Hematopoietic multipotent progenitor cell treated with erythropoietin and hydrocortisone succinate and interleukin-3 and kit ligand, for 8 days (in vitro differentiated cells): ENCODE measurements at places on chromosomes 3 and 15.

DNA sequence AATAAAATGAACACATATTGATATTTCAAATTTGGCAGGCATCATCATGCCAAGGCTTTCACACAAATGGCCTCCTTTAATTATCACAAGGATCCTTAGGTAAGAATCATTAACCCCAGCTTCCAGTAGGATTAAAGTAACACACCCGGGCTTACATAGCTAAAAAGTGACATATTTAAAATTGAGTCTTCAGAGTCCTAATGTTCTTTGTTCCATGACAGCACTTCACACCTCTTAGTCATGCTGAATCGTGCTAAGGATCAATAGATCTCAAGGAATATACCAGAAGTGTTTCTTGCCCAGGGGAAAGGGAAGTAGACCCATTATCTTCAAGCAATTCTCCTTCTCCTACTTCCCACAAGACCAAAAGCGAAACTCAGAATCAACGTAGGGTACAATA lies 76.6 kb upstream of the SOX2 start:
- no peak for DNase-seq

GRCh38 chr3:37707428-37708372 lies 154.0 kb upstream of the CTDSPL start:
- DNase-seq = no peak

GRCh38 chr3:25420885-25421284 lies 7.2 kb upstream of the RARB start:
- no peak for DNase-seq

- no peak for DNase-seq
Observed at GRCh38 chr3:59381282-59381681, 331.5 kb upstream of the CFAP20DC start.

DNA sequence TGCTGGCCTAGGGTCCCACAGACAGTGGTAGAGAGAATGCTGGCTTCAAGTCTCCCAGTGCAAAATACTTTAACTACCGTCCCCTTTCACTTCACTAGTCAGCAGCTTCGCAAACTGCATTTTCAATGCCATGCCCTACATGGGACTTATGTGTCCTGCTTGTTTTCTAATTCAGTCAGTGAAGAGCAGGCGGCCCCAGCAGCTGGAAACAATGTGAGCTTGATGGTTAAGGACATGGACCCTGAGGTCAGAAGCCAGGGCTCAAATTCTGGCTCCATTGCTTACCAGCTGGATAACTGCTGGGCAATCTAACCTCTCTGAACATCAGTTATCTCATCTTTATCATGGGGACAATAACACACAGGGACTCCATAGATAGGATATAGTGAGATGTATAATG lies 58.4 kb downstream of the SLC12A8 start:
- no peak for DNase-seq

- DNase-seq = no peak
Observed at GRCh38 chr3:16452261-16452660, 61.2 kb downstream of the RFTN1 start.

DNA sequence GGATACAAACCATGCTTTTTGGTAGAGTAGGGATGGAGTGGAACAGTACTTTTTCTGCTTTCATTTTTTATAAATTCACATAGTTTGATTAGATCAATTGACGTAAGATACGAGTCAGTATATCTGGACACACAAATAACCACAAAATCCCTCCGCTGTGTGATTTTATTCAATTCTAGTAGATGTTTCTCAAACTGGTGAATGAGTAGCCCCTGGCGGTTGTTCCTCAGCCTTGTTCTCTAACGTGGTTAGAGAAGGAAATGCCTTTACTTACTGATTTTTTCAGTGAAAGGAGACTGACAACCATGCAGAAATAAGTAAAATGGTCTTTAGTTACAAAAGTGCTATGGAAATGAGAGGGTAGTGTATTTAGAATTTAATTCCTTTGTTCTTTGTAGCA lies 161.0 kb downstream of the TCF12 start:
- DNase-seq = peak; percentile 62

DNA sequence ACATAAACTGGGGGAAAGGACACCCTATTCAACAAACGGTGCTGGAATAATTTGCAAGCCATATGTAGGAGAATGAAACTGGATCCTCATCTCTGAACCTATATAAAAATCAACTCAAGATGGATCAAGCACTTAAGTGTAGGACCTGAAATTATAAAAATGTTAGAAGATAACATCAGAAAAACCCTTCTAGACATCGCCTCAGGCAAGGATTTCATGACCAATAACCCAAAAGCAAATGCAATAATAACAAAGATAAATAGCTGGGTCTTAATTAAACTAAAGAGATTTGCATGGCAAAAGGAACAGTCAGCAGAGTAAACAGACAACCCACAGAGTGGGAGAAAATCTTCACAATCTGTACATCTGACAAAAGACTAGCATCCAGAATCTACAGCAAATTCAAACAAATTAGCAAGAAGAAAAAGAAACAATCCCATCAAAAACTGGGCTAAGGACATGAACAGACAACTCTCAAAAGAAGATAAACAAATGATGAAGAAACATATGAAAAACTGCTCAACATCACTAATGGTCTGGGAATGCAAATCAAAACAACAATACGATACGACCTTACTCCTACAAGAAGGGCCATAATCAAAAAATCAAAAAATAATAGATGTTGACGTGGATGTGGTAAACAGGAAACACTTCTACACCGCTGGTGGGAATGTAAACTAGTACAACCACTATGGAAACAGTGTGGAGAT lies 408.7 kb downstream of the CNTN6 start:
- no peak for DNase-seq

GRCh38 chr15:69086427-69087204 lies 72.1 kb downstream of the NOX5 start:
- DNase-seq = no peak

GRCh38 chr15:79009379-79009778 lies 64.5 kb upstream of the CTSH start:
- DNase-seq = no peak

DNA sequence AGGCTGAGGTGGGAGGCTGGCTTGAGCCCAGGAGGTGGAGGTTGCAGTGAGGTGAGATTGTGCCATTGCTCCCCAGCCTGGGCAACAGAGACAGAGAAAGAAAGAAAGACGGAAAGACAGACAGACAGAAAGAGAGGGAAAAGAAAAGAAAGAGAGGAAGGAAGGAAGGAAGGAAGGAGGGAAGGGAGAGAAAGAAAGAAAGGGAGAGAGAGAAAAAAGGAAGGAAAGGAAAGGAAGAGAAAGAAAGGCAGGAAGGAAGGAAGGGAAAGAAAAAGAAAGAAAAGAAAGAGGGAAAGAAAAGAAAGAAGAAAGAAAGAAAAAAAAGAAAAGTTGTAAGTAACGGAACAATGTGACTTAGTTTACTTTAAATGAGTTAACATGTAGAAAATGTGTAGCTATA lies 260.7 kb upstream of the GRM7 start:
- DNase-seq = no peak

- DNase-seq = no peak
Observed at GRCh38 chr3:35640190-35641165, 1.2 kb downstream of the ARPP21 start.

DNA sequence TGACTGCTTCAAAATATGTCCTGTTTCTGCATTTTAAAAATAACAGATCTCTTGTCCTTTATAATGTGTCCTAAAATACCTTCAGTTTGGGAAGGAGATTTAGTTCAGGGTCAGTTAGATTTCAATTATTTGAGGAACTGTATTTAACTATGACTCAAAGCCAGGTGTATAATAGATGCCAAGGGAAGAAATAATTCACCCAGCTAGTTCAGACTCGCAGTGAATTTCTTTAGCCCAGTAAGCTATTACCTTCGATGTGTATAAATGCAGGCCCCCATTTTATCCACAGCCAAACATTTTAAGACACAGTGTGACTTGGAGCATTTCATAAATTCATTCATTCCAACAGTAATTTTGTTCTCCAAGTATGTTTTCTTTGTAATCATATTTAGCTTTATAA lies 458.0 kb downstream of the ZNF385D start:
- no peak for DNase-seq
